ENCODE measurements at places on chromosomes 13 and 19.

DNA sequence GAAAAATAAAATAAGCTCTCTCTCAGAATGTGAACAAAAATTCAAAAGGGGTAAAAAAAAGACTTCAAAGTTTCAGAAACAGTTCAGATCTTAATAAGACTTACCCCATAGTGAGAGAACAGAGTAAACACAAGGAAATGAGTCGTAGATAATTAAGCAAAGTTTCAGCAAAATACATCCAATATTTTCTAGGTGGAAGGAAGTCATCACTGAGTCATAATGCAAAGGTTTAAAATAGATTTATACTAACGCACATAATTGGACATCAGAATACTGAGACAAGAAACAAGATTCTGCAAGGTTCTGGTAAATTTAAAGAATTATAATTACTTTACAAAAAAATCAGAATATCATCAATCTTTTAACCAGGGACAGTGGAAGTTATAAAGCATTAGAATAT is 1370.7 kb upstream of the ATXN8OS start:
- DNase-seq: no peak

- no peak for DNase-seq
These were observed 6.8 kb upstream of the DGKH start for GRCh38 chr13:42041684-42042035.

- DNase-seq: no peak
These were observed 251.2 kb upstream of the SPRY2 start for GRCh38 chr13:80591976-80592740.

- no peak for DNase-seq
These were observed 110.8 kb downstream of the TEX29 start for GRCh38 chr13:111431206-111431605.

GRCh38 chr13:110152351-110152750 is 154.6 kb downstream of the COL4A1 start:
- no peak for DNase-seq

GRCh38 chr19:35360880-35361420 is 2.7 kb downstream of the FFAR3 start:
- DNase-seq: no peak

DNA sequence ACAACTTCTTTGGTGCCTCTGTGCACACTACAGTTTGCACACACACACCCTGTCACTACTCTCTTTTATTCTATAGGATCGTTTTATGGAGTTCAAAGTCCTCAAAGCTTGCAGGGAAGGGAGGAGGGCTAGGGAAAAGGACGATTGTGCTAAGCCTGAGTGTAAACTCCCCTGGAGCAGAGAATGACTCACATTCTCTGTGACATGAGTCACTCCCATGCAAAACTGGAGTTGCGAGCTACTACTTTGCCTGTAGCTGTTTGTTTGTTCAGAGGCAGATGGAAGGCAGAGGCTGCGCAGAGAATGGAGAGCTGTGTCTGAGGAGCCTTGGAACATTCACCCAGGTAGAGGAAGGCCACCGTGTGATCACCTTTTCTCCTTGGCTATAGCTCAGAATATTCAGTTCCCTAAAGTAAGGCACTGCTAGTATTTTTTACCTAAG is 80.5 kb upstream of the MBNL2 start:
- DNase-seq: peak; percentile 6

GRCh38 chr13:52845766-52846566 is 2.5 kb downstream of the PCDH8 start:
- no peak for DNase-seq

- no peak for DNase-seq
These were observed 132.2 kb downstream of the FREM2 start for GRCh38 chr13:38819053-38819452.

GRCh38 chr13:26508885-26509284 is 48.6 kb upstream of the WASF3 start:
- no peak for DNase-seq

- no peak for DNase-seq
These were observed 62.6 kb downstream of the MLLT1 start for GRCh38 chr19:6216996-6217751.

GRCh38 chr13:22903925-22904324 is 276.9 kb upstream of the SGCG start:
- no peak for DNase-seq

- no peak for DNase-seq
These were observed 187.2 kb downstream of the ITGBL1 start for GRCh38 chr13:101639711-101640110.

GRCh38 chr19:40778706-40779284 is 748 bp downstream of the RAB4B start:
- DNase-seq: no peak

- no peak for DNase-seq
These were observed 364.3 kb downstream of the SLITRK6 start for GRCh38 chr13:85434927-85435326.

DNA sequence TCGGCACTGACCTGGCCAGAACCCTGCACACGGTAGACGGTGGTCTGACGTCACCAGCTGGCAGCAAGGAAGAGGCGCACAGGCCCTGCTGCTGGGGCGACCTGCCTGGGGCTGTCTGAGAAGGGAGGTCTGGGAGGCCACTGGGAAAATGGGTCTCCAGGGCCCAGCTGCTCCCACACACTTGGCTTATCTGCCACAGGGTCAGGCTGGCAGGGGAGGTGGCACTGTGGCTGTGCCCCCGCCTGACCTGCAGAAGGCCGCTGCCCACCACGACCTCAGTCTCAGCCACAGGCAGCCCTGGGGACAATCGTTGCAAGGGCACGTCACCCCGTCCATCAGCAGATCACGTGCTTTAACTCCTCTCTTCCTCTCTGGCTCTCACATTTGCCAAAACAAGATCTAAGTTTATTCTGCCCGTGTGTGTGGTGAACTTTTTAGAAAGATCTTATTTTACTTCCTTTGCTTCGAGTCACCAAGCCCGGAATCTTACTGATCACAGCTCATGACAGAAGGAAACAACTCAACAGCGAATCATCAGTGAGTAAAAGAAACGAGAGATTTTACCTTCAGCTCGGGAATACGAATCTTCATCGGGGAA is 45.2 kb upstream of the RANBP3 start:
- no peak for DNase-seq

GRCh38 chr19:49149652-49150105 is 5.5 kb downstream of the HRC start:
- DNase-seq: no peak

DNA sequence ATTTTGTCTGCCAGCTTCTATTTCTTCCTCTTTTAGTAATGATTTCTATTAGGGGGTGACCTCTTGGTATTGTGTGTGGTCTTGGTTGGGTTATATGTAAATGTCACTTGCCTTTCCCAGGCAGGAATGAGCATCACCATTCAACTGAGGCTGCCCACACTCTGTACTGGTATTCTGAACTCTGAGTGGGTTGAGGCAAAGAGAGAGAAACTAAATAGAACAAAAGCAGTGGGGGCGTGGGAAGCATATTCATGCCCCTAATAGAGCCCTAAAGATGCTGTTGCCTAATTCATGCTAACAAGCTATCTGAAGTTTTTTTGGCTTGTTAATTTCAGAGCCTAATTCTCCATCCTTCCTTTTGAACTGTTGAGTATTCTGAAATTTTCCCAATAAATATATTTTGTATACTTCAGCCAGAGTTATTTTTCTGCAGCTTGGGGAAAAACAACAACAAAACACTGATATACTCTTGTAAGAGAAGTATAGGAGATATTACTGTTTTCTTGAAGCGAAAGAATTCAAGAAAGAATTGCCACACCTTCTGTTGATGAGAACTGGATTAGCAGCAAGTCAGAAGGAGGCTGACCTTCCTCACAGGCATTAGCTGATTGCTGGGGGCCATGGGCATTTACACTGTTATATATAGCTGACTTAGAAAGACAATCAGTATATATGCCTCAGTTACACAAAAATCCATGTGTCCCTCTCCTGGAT is 315.8 kb upstream of the KLF12 start:
- DNase-seq: no peak

- DNase-seq: no peak
These were observed 909 bp downstream of the CC2D1A start for GRCh38 chr19:13906910-13907309.

Data from CD4-positive, alpha-beta T cell treated with Interleukin-2 at 100 ng/mL for 4 hours (primary cell).